D341Med (cell line): ENCODE measurements at places on chromosomes 4 and X.

GRCh38 chr4:158914218-158914617, 145.4 kb downstream of the FNIP2 start:
- DNase-seq: no peak

GRCh38 chr4:154084864-154085263, 296.0 kb upstream of the SFRP2 start:
- no peak for DNase-seq

DNA sequence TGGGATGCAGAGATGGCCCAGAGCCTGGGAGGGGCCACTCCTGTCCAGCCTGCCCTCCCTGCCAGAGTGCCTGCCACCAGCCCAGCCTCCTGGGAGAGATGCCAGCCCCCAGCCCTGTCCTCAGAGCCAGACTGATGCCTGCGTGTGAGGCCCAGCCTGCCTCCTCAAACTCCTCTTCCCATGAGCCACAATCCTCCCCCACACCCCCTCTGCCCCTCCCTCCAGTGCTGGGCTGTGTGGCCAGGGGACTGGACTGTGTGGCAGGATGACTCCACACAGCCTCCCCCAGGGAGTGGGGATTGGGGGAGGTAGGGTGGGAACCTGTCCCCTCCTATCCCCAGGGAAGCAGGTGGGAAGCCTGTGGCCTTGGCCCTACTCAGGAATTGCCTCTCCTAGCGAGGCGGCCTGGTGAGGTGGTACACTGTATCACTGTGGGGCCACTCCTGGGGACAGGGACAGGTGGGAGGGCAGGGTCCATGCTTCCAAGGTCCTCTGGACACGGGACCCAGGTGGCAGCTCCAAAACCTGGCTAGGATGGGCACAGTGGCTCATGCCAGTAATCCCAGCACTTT, 4.3 kb upstream of the SH3BP2 start:
- no peak for DNase-seq

DNA sequence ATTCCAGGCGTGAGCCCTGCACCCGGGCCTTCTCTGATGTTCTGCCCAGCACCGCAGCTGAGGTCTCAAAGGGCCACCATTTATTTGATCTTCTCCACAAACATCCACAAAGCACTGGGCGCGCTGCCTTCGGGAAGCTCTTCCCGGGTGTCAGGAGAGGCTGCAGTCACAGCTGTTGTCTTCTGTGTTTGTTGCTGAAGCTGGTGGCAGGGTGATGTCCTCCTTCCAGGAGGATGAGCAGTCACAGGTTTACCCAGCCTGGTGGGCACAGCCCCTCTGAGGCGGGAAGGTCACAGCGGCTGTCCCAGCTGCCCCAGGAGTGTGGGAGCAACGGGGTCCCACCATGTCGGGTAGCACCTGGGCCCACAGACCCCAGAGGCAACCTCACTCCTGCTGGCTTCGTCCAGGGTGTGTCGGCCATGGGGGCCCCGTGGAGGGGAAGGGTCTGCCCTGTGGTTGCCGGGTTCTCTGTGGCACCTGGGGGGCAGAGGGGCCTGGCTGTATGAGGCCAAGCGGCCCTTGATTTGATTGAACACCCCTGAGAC, 27.6 kb downstream of the FGFRL1 start:
- DNase-seq: no peak

GRCh38 chr4:168622600-168622999, 125.7 kb downstream of the PALLD start:
- no peak for DNase-seq

- DNase-seq: no peak
Observed at GRCh38 chr4:134202166-134202956, 772 bp upstream of the PABPC4L start.

- DNase-seq: no peak
Observed at GRCh38 chr4:174334628-174335027, 50.9 kb downstream of the CEP44 start.

GRCh38 chrX:119989905-119990555, 46.5 kb upstream of the NKAP start:
- no peak for DNase-seq

DNA sequence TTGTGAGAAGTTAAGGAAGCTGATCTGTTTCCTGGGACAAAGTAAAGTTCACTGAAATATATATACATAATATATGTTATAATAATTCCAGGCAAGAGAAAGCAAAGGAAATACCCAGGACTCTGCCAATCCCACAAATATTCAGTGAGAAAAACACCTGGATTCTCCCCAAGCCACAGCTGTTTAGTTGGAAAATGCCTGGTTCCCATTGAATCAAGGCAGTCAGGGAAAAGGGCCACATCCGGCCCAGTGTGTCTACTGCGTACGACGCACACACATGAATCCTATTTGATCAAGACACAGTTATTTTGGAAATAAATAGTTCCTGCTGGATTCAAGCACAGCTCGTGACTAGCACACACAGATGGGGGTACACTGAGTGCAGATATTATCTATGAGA, 6.3 kb upstream of the DCHS2 start:
- no peak for DNase-seq

DNA sequence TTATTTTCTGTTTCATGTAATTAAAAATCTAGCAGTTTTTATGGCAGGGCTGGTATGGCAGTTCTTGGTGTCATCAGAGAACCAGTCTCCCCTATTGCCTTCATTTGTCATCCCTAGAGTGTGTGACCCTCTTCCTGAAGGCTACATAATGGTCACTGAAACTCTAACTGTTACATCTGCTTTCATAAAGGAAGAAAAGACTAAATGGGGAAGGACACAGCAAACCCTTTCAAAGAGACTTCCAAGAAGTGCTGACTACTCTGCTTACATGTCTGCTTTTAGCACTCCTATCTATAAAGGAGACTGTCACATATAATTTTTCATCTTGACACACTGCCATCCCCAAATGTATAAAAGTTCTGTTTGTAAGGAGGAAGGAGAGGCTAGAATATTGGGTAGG, 105.9 kb upstream of the DIAPH2 start:
- DNase-seq: no peak

DNA sequence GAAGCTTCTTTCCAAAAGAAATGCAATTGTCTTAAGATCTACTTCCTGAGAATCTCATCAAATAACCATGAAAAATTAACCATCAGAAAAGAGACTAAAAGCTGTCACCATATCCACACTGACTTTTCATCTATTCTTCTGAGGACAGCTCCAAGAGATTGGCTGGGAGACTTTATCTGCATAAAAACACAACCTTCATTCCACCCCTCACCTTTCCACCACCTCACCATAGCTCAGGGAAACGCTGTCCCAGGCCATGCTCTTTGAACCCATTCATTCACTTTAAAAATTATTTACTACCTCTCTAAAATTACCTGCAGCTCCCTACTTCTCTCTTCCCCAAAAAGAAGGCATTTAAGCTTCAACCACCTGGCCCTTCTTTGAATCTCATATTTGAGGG, 2.4 kb downstream of the FAM13A start:
- no peak for DNase-seq

GRCh38 chrX:38220415-38221390, at the start of gene SRPX:
TSS of gene SRPX (minus strand) at chrX:38220871. CDS start at chrX:38220792, 79 bp downstream.
- peak; percentile 41 for DNase-seq

- DNase-seq: no peak
Observed at GRCh38 chrX:66074920-66075879, 35.3 kb upstream of the VSIG4 start.

DNA sequence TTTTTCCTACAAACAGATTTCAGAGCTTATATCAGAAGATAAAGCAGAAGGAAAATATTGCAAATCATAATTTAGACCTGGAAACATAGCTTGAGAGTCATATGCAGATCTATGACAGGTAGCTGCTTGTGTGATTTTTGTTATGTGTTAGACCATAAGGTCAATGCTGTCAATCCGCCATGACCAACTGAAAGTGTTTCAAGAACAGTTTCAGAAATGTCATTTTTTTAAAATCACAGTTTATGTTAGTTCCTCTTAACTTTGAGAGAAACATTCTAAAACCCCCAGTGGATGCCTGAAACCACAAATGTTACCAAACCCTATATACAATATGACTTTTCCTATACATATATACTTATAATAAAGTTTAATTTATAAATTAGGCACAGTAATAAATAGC, 391.3 kb upstream of the FAM241A start:
- DNase-seq: no peak

DNA sequence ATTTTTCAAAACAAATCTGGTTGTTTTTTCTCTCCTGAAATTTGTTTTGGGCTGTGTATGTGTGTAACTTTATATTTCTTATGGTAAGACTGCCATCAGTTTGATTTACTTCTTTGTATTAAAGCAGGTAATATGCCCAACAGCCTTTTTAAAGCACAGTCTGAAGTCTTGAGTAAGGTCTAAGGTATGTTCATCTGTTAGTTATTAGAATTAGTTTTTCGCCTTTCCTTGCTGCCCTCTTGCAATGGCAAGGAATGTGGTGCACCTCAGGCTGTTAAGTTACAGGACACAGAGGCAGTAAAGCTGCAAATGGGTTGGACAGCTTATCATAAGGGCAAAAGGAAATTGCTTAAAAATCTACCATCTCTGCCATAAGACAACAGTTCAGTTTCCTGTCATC, 71.8 kb downstream of the METTL14 start:
- DNase-seq: no peak

GRCh38 chr4:3401436-3402171, 40.2 kb upstream of the HGFAC start:
- DNase-seq: no peak

- peak; percentile 59 for DNase-seq
Observed at GRCh38 chr4:127400731-127401346, 231.9 kb upstream of the INTU start.

DNA sequence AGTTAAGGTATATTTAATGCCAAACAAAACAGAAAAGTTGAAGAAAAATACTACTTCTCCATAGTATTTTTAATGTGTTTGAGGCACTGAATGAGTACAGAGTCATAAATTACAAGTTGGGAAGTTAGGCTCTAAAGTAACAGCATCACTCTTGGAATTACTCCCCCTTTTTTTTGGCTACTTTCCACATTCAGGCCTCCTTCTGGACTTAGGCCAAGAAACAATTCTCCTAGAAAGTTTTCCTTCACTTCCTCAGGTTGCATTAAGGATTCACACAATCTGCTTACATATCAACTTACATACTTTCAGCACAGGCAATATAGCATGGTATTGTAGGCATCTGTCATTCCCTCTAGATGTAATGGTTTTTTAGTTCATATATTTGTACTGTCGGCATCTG, 52.1 kb downstream of the TMEM165 start:
- no peak for DNase-seq

DNA sequence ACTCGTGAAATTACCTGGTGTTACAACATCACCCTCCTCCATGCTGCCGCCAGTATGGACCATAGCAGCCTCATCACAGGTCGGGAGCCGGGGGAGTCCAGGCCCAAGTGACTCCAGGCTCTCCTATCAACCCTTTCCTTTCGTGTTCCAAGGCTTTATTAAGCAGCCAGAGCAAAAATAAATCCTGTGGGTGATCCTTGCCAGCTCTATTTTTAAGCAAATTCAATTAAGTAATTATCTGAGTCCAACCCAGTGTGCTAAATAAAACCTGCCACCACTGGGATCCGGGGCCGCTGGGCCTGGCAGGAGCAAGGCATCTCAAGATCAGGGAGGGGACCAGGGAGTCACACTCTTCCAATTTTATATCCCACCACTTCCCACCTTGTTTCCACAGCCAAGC, 80.7 kb upstream of the PRPS1 start:
- DNase-seq: no peak

GRCh38 chrX:2262668-2263055, 238.1 kb downstream of the DHRSX start:
- DNase-seq: no peak

GRCh38 chrX:106284431-106285025, 116.4 kb downstream of the PWWP3B start:
- DNase-seq: no peak

DNA sequence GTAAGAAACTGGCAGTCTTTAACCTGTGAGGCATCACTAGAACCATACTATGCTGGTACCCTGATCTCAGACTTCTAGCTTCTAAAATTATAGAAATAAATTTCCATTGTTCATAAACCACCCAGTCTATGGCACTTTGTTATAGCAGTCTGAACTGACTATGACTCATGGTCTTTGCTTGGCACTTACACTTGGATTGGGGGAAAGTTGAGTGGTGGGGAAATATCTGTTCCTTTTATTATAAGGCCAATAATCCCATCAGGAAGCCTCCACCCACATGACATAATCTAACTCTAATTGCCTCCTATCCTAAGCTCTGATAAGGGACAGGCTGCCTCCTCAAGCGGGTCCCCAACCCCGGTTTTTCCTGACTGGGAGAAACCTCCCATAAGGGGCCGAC, 61.4 kb upstream of the PACRGL start:
- DNase-seq: no peak

GRCh38 chr4:129218360-129218759, 122.4 kb downstream of the C4orf33 start:
- DNase-seq: peak; percentile 55

DNA sequence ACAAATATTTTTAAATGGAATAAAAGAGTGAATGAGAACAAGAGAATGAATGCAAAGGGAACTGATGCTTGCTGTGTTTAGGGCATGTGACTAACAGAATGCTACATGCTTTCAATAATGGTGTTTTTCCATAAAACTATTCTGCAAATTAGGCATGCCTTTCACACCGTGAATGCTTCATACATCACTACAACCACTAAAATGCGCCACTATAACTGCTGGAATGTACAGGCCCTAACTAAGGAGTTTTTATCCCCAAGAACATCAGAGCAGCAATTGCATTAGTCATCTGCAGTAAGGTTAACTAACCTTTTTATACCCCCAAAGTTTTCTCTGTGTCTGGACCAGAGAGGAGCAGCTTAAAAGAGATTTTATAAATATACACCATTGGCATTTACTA, 190.4 kb downstream of the ARAP2 start:
- no peak for DNase-seq

GRCh38 chr4:70571772-70572171, 20.3 kb upstream of the AMBN start:
- DNase-seq: no peak

DNA sequence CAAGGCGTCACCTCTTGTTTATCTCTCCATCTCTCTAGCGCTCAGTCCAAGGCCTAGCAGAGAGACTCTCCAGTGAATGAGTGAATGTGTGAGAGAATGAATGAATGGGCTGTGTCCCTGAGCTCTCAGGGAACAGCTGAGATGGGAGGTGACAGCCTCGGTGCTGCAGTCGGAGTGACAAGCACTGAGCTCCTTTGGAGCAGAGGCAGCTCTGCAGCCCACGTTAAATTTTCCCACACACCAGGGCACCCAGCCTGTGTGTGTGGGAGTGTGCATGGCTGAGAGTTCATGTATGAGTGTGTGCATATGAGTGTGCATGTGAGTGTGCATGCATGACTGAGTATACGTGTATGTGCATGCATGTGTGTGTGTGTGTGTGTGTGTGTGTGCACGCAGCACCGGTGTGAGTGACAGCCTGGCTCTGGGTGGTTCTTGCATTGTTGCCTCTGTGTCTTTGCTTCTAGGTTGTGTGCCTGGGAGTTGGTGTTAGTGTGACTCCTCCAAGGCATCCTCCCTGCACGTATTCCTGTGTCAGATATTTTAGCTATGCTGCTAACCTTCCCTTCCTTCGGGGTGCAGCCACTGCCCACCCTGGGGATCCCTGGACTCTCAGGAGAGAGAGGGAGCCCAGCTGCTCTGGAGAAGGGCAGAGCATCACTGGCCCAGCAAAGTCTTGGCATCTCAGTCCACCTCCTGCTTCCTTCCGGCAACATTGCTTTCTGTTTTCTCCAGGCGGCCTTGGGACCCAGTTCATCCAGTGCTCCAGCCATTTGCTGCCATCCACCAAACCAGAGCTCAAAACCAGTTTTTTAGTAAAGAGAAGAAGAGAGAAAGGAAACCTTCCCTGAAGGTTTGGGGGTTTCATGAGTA, 98.6 kb downstream of the PPP2R2C start:
- DNase-seq: no peak

GRCh38 chr4:106316773-106317409, 541 bp downstream of the AIMP1 start:
- DNase-seq: no peak

- no peak for DNase-seq
Observed at GRCh38 chr4:140463182-140463581, 34.9 kb downstream of the MGAT4D start.
